ENCODE measurements at places on chromosomes 1 and 21. TPM values are rescaled to one million over a fixed set of nuclear protein-coding genes. Genes with fewer than 3 reads are reported as not detected.

CASQ2 gene
- total RNA-seq: 18.7 TPM

CSF3R gene
- total RNA-seq: 13.7 TPM

TMEM79 gene
- 26.2 TPM for total RNA-seq

CGN gene
- total RNA-seq: 67.4 TPM

SLAMF9 gene
- not detected for total RNA-seq

ATP6V0B gene
- total RNA-seq: 98.3 TPM

ISG20L2 gene
- 42.7 TPM for total RNA-seq

ZNF436 gene
- 40.2 TPM for total RNA-seq

DDR2 gene
- 60.3 TPM for total RNA-seq

CFHR1 gene
- 2.3 TPM for total RNA-seq

WNT4 gene
- 3.7 TPM for total RNA-seq

KRTAP6-1 gene
- not detected for total RNA-seq

TAL1 gene
- total RNA-seq: 3.2 TPM

ACP6 gene
- 64.9 TPM for total RNA-seq

LRRC8C gene
- total RNA-seq: 10.1 TPM

STYXL2 gene
- total RNA-seq: not detected

GBP7 gene
- not detected for total RNA-seq

MAD2L2 gene
- total RNA-seq: 16.6 TPM

KRTAP21-2 gene
- total RNA-seq: not detected

CD84 gene
- total RNA-seq: 7.7 TPM

NOS1AP gene
- 7.0 TPM for total RNA-seq

OR2G3 gene
- not detected for total RNA-seq

MTARC1 gene
- total RNA-seq: 29.0 TPM

TMEM200B gene
- total RNA-seq: 16.4 TPM

FH gene
- 54.0 TPM for total RNA-seq

LRRC39 gene
- total RNA-seq: 1.8 TPM

ALDH4A1 gene
- 74.4 TPM for total RNA-seq

SPRR2F gene
- not detected for total RNA-seq

RHOC gene
- 187 TPM for total RNA-seq

LCE2C gene
- total RNA-seq: not detected

RHD gene
- not detected for total RNA-seq

ATP1A2 gene
- total RNA-seq: 41.2 TPM

OR2AK2 gene
- total RNA-seq: not detected

COX20 gene
- 43.7 TPM for total RNA-seq

ATP1A4 gene
- total RNA-seq: 16.5 TPM

RAB7B gene
- 11.7 TPM for total RNA-seq

All from ureter (tissue), 1 donor.